Liver (tissue), 10 donors: ENCODE measurements at places on chromosomes 6 and 20.
A peak's percentile ranks its signal among the peaks of the same experiment; 100 is the strongest.

GRCh38 chr6:89729818-89730217, 89.8 kb downstream of the MDN1 start:
- no peak for DNase-seq

DNA sequence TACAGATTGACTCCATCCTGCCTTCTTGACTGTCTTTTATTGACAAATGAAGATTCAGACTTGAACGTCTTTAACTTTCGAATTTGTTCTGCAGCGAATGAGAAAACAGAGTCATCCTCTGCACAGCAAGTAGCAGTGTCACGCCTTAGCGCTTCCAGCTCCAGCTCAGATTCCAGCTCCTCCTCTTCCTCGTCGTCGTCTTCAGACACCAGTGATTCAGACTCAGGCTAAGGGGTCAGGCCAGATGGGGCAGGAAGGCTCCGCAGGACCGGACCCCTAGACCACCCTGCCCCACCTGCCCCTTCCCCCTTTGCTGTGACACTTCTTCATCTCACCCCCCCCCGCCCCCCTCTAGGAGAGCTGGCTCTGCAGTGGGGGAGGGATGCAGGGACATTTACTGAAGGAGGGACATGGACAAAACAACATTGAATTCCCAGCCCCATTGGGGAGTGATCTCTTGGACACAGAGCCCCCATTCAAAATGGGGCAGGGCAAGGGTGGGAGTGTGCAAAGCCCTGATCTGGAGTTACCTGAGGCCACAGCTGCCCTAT, 12.2 kb downstream of the BRD2 start:
- no peak for DNase-seq

DNA sequence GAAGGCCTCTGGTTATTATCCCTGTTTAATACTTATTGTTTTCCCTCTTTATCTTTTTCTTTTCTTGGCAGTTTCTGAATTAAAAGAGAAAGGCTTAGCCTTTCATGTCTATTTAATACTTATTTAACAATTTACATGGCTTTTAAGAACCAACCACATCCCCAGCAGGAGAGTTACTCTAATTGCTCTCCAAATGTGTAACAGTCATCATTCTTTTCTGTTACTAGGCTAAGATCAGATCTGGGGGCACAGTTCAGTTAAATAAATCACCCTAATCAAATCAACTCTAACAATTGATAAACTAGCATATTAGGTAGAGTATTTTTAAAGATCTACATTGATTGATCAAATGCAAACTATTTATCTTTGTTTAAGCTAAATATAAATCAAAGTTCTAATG, 54.1 kb upstream of the NT5E start:
- no peak for DNase-seq

- peak; percentile 52 for DNase-seq
Measured at GRCh38 chr6:28606424-28607391, 81.0 kb downstream of the GPX5 start.

DNA sequence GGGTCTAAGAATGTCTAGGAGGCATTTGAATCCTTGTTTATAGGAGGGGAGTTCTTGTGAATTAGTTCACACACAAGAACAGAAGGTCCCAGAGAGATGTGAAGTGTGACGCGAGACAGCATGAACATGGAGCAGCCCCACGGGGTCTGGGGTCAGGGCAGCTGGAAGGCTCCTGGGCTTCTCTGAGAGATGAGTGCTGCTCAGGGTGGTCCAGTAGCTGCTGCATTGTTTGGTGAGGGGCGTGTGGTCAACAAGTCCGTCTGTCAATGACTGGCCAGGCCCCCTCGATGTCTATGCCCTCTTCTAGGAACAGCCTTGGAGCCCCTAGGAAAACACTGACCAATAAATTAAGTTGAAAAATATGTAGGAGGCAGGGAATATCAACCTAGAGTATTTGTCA, 40.2 kb upstream of the GABRR1 start:
- DNase-seq, result no peak

GRCh38 chr6:156698239-156699016, 78.8 kb upstream of the ARID1B start:
- DNase-seq, result no peak

DNA sequence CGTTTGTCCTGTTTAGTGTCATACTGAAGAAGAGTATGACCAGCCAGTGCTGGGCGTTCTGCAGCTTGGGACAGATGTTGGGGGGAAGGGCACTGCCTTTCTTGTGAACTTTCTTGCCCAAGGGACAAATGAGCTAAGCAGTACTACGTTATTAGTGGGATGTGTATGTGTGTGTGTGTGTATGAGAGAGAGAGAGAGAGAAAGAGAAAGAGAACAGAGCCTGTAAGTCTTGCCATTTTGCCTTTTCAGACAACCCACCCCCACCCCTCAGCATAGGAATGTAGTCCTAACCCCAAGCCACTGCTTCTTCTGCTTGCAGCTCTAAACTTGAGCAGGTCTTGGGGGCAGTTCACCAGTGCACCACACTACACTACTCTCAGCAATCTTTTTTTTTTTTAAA, 45.5 kb downstream of the E2F3 start:
- no peak for DNase-seq

DNA sequence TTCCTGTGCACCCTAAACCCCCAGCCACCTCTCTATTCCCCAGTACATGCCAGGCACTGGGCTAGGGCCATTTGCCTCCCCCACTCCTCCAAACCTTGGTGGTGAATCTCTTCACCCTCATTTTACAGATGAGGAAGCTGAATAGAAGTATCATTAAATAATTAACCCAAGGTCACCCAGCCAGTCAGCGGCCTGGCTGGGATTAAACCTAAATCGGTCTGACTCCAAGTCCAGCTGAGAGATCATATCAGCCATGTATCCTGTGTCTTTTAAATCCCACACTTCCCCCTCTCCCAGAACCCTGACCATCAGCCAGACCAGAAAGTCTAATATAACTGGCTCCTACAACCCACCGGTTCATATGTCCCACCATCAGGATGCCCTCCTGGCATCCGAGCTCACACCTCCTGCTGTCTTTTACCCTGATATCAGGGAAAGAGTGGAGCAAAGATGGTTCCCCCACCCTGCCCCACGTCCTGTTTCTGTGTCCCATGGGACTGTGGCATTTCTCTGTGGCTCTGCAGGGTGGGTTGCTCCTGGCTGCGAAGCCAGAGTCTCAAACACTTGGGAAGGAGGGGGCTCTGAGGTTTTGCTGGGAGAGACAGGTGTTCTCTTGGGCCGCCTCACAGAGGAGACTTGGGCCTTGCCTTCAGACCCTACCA, 145.3 kb downstream of the VEGFA start:
- DNase-seq, result no peak

DNA sequence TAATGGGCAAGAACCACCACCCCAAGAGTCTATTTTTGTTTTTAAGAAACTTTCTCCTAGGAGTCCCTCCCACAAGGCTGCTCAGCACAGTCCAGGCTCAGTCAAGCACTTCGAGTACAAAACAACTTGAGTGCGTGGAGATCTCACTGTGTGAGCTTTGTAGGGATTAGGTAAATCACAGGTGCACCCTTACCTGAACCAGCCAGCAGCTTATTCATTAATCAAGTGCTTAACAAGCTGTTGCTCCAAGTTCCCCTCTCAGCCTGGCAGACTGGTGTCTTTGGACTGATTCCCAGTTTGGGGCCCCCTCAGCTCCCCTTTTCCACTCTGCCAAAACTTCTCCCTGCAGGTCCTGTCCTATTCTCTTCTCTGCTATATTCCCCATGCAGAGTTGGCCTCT, 133.1 kb downstream of the LY86 start:
- DNase-seq, result no peak

DNA sequence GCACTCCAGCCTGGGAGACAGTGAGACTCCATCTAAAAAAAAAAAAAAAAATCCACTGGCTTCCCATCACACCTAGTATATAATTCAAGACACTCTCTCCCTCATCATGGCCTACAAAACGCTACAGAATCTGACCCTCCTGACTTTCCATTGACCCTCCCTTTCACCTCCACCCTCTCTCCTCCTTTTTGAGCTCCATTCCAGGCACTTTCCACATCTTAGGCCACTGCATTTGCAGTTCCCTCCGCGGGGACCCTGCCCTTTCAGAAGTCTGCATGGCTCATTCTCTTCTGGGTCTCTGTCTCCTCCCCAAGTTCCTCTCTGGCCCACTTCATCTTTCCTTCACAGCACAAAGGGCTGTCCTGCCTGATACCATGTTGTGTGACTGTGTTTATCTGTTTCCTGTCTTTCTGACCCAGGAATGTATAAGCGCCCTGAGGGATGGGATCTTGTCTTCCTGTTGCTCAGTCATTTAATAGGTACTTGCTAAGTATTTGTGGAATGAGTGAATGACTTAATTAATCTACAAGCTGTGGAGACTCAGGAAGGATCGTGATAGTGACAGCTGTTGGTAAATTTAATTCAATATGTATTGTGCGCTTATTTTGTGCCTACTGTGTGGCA, 35.2 kb downstream of the NCR2 start:
- no peak for DNase-seq

GRCh38 chr20:32796383-32796948, 23.3 kb upstream of the MAPRE1 start:
- DNase-seq, result no peak

- no peak for DNase-seq
Measured at GRCh38 chr20:43514648-43514999, 7.1 kb downstream of the L3MBTL1 start.

DNA sequence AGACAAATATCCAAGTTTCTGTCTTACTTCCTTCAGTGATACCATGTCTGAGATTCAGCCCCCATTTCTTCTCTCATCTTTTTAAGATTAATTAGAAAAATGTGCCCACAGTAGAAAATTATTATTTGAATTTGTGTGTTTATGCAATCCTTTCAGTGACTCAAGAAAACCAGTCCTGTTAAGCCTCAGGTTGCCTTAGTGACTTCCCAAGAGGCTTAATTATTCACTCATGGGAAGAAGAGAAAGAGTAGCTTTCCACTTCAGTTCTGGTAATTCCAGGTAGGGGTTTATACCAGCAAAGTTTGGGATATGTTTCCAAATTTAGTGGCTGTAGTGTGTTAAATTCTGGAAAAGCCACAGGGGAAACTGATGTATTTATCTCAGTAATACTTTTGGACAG, 149.1 kb downstream of the RIMS1 start:
- DNase-seq, result no peak

GRCh38 chr20:6994452-6994851, 227.0 kb downstream of the BMP2 start:
- no peak for DNase-seq

- DNase-seq, result no peak
Measured at GRCh38 chr20:44969300-44969894, 3.1 kb downstream of the STK4 start.

DNA sequence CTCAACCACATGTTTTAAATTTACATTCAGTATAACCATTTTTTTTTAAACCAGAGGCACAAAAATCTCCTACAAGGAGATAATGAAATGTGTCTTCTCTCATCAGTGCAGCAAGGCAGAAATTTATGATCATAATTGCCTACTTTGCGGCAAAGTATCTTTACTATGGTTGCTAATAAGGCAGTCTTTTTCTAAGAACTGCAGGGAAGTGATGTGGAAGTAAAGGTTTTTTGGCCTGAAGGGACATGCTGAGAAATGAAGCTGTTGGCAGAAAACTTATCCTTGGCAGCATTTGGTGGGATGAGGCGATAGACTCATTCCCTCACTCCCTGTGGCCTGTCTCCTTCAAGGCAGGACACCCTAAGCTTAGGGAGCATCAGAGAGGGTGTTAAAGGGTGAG, 48.7 kb downstream of the SCGN start:
- no peak for DNase-seq

GRCh38 chr6:169810066-169810989, 58.9 kb downstream of the ERMARD start:
- DNase-seq, result peak; percentile 32

DNA sequence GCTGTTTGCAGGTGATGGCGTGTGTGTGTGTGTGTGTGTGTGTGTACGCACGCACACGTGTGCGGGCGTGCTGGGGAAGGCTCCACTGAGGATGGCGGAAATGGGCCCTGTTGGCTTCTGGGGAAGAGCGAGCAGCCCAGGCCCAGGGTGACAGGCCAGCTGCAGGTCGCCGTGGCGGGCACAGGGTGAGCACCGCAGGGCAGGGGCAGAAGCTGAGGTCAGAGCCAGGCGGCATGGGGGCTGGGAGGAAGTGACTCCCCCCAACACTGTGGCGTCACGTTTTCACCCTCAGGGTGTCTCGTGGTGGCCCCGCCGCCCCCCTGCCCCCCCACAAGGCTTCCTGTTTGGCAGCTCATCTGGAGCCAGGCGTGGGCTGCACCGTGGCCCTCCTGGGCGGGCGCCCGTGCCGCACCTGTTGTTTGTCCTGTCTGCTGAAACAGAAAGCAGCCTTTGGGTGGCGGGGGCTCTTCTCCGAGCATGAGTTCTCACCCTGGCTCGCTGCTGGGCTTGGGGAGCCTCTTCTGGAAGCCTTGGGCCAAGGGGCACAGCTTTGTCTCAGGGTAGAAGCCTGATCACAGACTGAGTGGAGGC, 7.1 kb downstream of the RBM38 start:
- no peak for DNase-seq

DNA sequence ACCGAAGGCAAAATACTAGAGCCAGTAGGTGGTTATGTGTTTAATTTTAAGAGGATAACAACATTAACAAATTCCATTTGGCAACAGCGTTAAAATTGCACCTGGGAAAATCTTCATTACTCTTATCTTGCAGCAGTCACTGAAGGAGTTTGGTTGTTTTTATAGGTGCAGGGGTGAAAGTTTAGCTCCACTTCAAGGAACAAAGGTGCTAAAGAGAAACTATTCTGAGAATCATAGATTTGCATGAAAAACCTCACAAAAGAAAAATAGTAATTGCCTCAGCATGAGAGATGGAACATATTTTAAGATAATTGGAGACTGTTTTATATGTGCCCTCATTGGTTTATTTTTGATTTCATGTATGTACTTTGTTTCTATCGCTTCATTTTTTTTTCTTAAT, 444.4 kb downstream of the UTRN start:
- no peak for DNase-seq

DNA sequence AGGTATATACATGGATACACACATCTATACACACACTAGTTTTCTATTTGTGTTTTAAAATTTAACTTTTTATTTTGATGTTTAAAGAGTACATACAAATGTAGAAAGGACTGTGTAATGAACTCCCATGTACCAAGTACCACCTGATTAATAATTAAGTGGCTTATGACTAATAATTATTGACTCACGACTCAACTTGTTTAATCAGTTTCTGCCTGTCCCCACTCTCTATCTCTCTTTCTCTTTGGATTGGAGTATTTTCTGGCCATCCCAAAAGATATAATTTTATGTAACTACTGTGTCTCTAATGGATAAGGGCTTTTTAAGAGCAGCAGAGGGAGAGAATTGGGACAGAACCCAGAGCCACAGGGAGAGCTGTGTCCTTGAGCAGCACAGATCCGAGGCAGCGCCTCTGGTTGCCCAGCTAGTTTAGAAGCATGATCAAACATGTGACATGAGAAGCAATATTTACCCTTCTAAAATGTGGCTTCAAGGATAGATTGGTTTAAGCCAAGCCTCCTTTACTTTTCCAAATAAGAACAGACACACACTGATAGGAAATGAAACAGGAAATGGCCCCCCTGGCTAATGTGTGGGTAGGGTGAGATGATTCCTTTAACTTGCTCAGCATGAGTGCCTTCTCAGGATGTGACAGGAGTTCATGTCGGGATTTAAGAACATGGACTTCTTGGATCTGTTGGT, 81.0 kb downstream of the ERMARD start:
- DNase-seq, result no peak
